ENCODE measurements at places on chromosomes 2 and 18.
A peak's percentile ranks its signal among the peaks of the same experiment; 100 is the strongest.

GRCh38 chr2:135667045-135667444, 74.6 kb upstream of the UBXN4 start:
- no peak overlapping the region for H3K4me3 ChIP-seq
- no peaks in the 10 kb centered on the region for H3K4me1 ChIP-seq
- no peak overlapping the region for H3K27ac ChIP-seq
- peaks cover 11% of the 10 kb centered on the region for H3K36me3 ChIP-seq
- no peaks in the 10 kb centered on the region for H3K27me3 ChIP-seq
- no peak for DNase-seq

DNA sequence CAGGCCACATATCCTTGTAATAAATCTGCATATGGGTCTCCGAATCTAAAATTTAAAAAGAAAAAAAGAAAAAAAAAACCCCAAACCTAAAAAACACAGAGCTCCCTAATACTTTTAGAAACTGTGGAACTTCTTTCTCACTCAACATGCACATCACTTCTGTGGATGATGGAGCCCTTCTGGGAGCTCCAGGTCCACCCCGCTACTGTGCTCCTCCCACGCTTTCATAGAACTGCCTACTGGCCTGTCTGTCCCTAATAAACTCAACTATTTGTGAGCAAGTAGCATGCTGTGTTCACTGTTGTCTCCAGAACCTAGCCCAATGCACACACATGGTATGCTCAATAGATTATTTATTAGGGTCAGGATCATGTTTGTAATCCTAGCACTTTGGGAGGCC, 83.1 kb upstream of the FZD5 start:
- no peak overlapping the region for H3K27ac ChIP-seq
- no peaks in the 10 kb centered on the region for H3K36me3 ChIP-seq
- no peak overlapping the region for H3K4me3 ChIP-seq
- peaks cover 7% of the 10 kb centered on the region for H3K4me1 ChIP-seq
- H3K27me3 ChIP-seq, result no peaks in the 10 kb centered on the region

- no peak overlapping the region for H3K27ac ChIP-seq
- no peaks in the 10 kb centered on the region for H3K27me3 ChIP-seq
- H3K36me3 ChIP-seq, result no peaks in the 10 kb centered on the region
- H3K4me3 ChIP-seq, result no peak overlapping the region
These were observed 84.2 kb upstream of the GPC1 start for GRCh38 chr2:240351088-240351741.

- DNase-seq, result no peak
- no peak overlapping the region for H3K4me3 ChIP-seq
- H3K27ac ChIP-seq, result no peak overlapping the region
- no peaks in the 10 kb centered on the region for H3K27me3 ChIP-seq
- H3K36me3 ChIP-seq, result no peaks in the 10 kb centered on the region
These were observed 29.2 kb upstream of the STK17B start for GRCh38 chr2:196200557-196200956.

- no peaks in the 10 kb centered on the region for H3K27me3 ChIP-seq
- peaks cover 14% of the 10 kb centered on the region for H3K4me1 ChIP-seq
- H3K4me3 ChIP-seq, result no peak overlapping the region
- DNase-seq, result no peak
These were observed 26.2 kb downstream of the NAB1 start for GRCh38 chr2:190674966-190675650.

DNA sequence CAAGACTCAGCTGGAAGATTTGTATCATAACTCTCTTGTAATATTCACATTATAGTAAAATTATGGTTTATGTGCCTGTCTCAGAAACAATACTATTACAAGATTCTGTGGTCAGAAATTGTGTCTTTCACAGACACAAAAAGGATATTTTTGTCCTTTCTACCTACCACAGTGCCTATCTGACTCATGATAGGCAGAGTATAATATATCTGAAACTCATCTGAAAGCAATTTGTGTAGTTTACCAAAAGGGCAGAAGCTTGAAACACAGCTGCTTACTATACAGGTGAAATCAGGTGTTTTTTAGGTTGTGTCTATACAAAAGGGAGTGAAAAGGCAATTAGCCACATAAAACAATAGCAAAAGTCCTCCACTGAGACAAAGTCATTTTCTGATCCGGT, 10.9 kb downstream of the TMEM200C start:
- H3K27me3 ChIP-seq, result peaks cover 14% of the 10 kb centered on the region
- no peak for DNase-seq

- H3K4me3 ChIP-seq, result no peak overlapping the region
- H3K36me3 ChIP-seq, result no peaks in the 10 kb centered on the region
- no peaks in the 10 kb centered on the region for H3K27me3 ChIP-seq
- peaks cover 38% of the 10 kb centered on the region for H3K4me1 ChIP-seq
These were observed 5.5 kb downstream of the ZNF512 start for GRCh38 chr2:27588308-27588707.

GRCh38 chr2:54435325-54436226, 20.6 kb upstream of the SPTBN1 start:
- H3K27ac ChIP-seq, result peak overlapping the region; percentile 10
- H3K4me1 ChIP-seq, result peaks cover 20% of the 10 kb centered on the region
- H3K27me3 ChIP-seq, result no peaks in the 10 kb centered on the region
- no peaks in the 10 kb centered on the region for H3K36me3 ChIP-seq

- no peak for DNase-seq
- no peaks in the 10 kb centered on the region for H3K27me3 ChIP-seq
- H3K36me3 ChIP-seq, result no peaks in the 10 kb centered on the region
- no peak overlapping the region for H3K4me3 ChIP-seq
- no peak overlapping the region for H3K27ac ChIP-seq
These were observed 562.6 kb downstream of the SPAG16 start for GRCh38 chr2:213846856-213847255.

DNA sequence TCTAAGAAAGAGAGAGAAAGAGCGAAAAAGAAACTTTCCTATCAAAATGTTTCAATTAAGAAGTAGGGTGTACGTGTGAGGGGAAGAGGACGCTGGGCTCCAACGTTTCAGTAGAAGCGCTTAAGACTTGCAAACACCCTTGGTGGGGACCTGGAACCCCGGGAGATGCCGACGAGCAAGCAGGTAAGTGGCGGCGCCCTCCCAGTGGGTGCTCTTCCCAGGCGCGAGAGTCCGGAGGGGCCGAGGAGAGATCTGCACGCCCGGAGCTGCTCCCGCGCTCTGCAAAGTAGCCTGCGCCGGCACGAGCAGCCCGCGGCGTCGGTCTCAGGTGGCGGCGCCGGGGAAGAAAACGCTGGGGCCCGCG, 678 bp upstream of the OTX1 start:
- H3K27me3 ChIP-seq, result peaks cover 99% of the 10 kb centered on the region
- H3K4me3 ChIP-seq, result peak overlapping the region; percentile 48
- peaks cover 11% of the 10 kb centered on the region for H3K36me3 ChIP-seq
- H3K4me1 ChIP-seq, result peaks cover 56% of the 10 kb centered on the region

DNA sequence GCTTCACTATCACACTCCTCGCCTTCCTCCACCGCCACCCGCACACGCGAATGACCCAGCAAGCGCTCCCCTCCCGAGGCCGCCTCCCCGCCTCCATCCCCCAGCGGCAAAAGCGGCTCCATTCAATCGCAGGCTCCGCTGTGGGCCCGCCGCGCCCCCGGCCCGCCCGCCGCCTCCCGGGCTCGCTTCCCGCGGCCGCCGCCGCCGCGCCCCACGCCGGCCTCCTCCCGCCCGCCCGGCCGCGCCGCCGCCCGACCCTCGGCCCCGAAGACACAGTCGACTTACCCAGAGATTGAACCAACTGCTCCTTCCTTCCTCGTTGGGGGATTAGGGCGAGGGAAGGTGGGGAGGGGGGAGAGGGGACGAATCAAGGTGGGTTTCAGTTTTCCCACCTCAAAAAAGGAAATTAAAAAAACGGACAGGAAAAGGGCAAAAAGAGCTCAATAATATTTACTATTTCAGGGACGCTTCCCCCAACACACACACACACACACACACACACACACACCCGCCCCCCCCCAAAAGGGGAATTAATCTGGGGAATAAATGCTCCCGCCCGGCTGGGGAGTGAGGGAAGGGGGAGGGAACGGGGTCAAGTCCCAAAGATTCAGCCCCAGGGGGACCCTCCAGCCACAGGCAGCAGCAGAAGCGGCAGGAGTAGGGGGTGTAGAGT, 743 bp downstream of the XPO1 start:
- no peaks in the 10 kb centered on the region for H3K27me3 ChIP-seq
- peak overlapping the region; percentile 79 for H3K4me3 ChIP-seq
- no peaks in the 10 kb centered on the region for H3K36me3 ChIP-seq
- peaks cover 30% of the 10 kb centered on the region for H3K4me1 ChIP-seq

DNA sequence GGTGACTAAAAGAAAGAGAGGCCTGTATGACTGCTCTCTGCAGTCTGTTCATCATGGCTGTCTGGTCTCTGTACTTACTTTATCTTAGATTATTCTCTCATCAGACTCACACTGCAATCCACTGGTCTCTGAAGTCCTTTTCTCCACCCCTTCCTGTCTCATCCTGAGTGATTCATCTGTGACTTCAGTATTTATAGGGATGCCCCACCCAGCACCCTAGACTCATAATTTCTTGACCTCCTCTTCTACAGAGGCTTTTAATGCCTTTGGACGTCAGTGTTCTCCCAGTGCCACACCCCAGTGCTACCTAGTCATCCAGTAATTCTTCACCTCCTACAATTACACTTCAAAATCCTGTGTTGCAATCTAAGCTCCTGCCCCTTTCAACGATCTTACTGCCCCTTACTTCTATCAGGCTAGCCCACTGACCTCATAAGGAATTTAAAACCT, 14.9 kb upstream of the ITPRID2 start:
- H3K27me3 ChIP-seq, result no peaks in the 10 kb centered on the region
- no peak overlapping the region for H3K27ac ChIP-seq
- no peaks in the 10 kb centered on the region for H3K36me3 ChIP-seq
- no peak overlapping the region for H3K4me3 ChIP-seq
- DNase-seq, result no peak

- H3K27ac ChIP-seq, result no peak overlapping the region
- no peaks in the 10 kb centered on the region for H3K36me3 ChIP-seq
- no peak overlapping the region for H3K4me3 ChIP-seq
- no peaks in the 10 kb centered on the region for H3K4me1 ChIP-seq
These were observed 1017.6 kb upstream of the PIK3C3 start for GRCh38 chr18:40937386-40937785.

DNA sequence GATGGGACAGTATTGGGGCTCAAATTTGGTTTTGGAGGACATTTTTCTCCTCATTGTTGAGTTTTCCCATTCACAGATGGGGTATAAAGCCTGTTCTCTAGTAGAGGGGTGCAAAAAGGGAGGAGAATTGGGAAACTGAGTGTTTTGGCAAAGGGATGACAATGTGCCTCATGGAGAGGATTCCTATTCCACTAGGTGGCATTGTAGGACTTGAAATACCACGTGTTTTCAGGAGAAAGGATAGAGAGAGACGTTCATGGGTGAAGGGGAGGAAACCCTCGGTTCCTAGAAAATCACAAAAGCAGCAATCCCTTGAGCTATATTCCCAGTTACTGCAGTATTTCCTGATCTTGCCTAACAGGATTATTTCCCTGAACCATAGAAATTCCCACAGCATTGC, 113.7 kb upstream of the SRD5A2 start:
- no peaks in the 10 kb centered on the region for H3K27me3 ChIP-seq
- no peaks in the 10 kb centered on the region for H3K4me1 ChIP-seq

GRCh38 chr18:50857694-50858093, 21.2 kb upstream of the ME2 start:
- H3K4me1 ChIP-seq, result no peaks in the 10 kb centered on the region
- no peak overlapping the region for H3K4me3 ChIP-seq
- H3K27ac ChIP-seq, result no peak overlapping the region

- no peaks in the 10 kb centered on the region for H3K36me3 ChIP-seq
- H3K27me3 ChIP-seq, result no peaks in the 10 kb centered on the region
These were observed 119.2 kb upstream of the SLC39A10 start for GRCh38 chr2:195537811-195538210.

Measured in tibial artery (tissue), 4 donors.